ENCODE measurements at places on chromosomes 2 and 18. TPM values are rescaled to one million over a fixed set of nuclear protein-coding genes. Genes with fewer than 3 reads are reported as not detected.
A peak's percentile ranks its signal among the peaks of the same experiment; 100 is the strongest.

GRCh38 chr2:105827351-105828096 lies 82.8 kb downstream of the NCK2 start:
- no peak for DNase-seq

GRCh38 chr2:11718606-11719005 lies 27.8 kb upstream of the LPIN1 start:
- no peak for DNase-seq

GRCh38 chr18:55857956-55858355 lies 270.0 kb upstream of the TCF4 start:
- no peak for DNase-seq

The TSPYL6 gene
- total RNA-seq: not detected

DNA sequence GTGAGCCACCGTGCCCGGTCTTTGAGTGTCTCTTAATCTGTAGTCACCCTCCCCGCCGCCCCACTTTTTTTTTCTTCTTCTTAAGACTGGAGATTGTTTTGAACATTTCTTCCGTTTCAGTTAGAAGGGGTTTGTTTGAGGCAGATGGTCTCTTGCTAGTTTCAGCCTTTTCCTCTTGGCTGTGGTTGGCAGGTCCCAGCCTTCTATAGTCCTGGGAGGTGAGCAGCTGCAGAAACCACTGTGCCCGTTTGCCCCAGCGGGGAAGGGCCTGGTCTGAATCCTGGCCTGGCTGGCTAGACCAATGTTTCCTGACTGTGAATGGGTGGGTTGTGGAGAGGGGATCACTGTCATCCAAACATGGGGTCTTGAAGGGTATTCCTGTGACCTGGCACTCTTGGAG lies 30.1 kb upstream of the MCFD2 start:
- DNase-seq: no peak

DNA sequence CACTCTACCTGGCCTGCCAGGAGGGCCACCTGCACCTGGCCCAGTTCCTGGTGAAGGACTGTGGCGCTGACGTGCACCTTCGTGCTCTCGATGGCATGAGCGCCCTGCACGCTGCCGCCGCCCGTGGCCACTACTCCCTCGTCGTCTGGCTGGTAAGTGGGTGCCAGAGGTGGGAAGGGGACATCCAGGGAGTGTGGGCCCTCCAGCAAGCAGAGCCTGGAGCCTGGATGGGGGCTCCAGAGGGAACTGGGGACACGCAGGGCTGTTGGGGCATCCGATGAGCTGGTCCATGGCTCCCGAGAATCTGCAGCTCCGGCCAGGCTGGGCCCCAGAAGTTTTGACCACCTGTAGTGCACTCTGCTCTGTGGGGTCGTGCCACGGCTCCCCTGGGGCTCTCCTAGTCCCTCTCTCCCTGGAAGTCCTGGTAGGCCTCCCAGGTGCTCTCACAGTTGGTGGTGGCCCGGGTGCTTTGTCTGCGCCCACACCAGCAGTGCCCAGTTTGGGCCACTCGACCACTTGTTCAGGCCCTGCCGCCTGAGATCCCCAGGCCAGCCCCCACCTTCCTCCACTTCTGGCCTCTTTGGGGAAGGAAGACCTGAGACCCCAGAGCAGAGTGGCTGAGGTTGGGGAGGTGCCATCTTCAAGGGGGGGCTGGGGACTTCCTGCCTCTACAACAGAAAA lies 4.7 kb downstream of the ESPNL start:
- DNase-seq: no peak

DNA sequence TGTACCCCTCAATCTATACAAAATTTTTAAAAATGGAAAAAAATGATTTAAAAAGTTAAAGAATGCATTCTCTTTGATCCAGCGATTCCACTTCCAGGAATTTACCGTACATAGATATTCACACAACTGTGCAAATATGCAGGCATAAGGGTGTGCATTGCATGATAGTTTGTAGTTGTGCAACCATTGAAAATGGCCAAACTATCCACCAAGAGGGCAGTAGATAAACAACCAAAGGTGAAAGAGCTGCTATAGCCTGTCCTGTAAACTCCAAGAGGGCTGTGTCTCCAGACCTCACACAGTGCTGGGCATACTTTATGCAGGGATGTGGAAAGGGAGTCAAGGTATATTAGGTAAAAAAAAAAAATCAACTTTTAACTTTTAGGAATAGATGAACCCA lies 116.5 kb upstream of the NEDD4L start:
- DNase-seq: no peak

DNA sequence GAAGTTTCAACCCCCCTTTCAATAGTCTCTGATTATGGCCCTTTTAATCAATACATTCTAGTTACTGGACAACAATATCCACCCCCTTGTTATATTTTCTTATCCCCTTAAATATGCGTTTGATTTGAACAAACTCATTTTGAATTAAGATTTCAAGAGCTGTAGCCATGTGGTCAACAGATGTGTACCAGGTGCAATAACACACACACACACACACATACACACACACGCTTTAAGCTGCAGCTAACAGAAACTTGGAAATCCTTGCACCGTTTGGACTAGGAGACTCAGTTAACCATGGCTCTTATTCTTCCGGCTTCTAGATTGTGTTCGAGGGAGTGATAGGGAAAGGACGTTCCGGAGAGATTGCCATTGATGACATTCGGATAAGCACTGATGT lies 82.8 kb downstream of the NRP2 start:
- DNase-seq: no peak

- peak; percentile 25 for DNase-seq
These were observed 7.0 kb downstream of the SPEG start for GRCh38 chr2:219441451-219442255.

- DNase-seq: no peak
These were observed 270.2 kb downstream of the EN1 start for GRCh38 chr2:118577202-118577601.

The CEBPZ gene
- total RNA-seq: 42.7 TPM

DNA sequence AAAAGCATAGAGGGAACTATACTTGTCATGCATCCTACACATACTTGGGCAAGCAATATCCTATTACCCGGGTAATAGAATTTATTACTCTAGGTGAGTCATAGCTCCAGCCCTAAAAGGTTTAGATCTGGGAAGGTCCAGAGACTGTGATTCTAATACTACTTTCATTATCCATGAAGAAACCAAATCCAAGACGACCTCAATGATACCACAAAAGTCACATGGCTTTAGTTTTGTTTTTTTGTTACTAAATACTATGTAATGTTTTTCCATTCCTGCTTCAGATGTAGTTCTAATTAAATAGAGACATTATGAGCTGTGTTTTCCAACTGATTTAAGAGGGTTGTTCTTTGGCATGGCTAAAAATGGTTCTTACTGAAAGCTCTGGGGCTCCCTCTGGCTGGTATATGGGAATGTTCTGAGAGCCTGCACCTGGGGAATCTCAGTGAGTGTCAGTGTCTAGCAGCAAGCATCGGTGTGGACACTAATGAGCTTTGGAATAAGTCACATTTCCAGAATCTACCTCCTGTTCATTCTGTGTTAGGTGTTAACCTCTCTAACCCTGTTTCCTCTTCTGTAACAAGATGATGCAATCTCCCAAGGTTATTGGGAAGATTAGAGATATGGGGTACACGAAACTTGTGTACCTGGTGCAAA lies 20.5 kb upstream of the IL1RL2 start:
- DNase-seq: no peak

- DNase-seq: no peak
These were observed 251.0 kb upstream of the CWC22 start for GRCh38 chr2:180258041-180258537.

DNA sequence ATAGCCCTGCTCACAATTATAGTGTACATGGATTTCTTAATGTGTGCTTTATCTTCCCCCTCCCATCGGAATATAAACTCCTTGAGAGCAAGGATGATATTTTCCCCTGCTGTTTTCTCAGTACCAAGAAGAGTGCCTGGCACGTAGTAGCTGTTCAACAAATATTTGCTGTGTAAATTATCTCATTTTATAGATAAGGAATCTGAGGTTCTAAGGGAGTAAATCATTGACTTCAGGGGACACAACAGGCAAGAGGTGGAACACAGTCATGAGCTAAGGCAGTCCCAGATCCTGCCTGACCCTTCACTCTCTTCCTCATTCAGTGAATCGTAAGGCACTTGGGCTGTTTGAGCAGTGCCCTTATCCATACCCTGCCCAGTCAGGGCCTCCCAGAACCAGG lies 187.3 kb upstream of the TNP1 start:
- DNase-seq: no peak

The MERTK gene
- total RNA-seq: 0.20 TPM

- no peak for DNase-seq
These were observed 19.2 kb downstream of the CTDP1 start for GRCh38 chr18:79698668-79699335.

DNA sequence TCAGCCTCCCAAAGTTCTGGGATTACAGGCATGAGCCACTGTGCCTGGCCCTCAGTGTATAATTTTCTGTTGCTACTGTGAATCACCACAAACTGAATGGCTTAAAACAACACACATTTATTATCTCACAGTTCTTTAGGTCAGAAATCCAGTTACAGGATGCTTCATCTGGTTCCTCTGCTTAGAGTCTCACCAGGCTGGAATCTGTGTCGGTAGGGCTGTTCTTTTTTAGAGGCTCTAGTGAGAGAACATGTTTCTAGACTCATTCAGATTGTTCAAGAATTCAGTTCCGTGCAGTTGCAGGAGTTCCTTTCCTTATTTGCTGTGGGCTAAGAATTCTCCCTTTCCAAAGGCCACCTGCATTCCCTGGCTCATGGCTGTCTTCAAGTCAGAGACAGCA lies 22.2 kb downstream of the CCDC121 start:
- no peak for DNase-seq

The PNPT1 gene
- total RNA-seq: 46.4 TPM
